AG08395 (cell line): ENCODE measurements at places on chromosomes 2 and 18.

GRCh38 chr2:27291865-27292264 is 9.6 kb downstream of the TRIM54 start:
- DNase-seq, result no peak

GRCh38 chr2:182208421-182208820 is 218.4 kb downstream of the PDE1A start:
- DNase-seq, result no peak

- no peak for DNase-seq
Observed at GRCh38 chr2:237708961-237709360, 81.6 kb downstream of the LRRFIP1 start.

DNA sequence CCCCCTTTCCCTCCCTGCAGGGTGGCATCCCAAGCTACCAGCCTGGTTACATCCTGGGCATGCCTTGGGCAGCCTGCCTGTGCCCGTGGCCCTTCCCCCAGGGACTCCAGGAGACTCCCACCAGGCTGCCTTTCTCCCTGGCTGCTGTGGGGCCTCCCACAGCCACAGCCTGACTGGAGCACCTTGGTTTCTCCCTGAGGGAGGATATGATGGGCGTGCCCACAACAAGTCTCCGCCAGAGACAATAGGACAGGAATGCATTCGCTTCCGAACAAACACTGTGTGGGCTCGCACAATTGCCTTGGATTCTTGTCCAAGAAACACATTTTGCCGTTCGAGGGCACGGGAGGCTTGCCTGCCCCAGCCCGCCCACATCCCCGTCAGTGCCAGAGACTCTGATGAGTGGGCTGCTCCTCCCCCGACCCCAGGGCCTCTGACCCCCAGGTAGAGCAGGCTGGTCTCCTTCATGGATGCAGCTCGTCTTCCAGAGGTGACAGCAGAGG is 102.1 kb downstream of the SMAD7 start:
- no peak for DNase-seq

DNA sequence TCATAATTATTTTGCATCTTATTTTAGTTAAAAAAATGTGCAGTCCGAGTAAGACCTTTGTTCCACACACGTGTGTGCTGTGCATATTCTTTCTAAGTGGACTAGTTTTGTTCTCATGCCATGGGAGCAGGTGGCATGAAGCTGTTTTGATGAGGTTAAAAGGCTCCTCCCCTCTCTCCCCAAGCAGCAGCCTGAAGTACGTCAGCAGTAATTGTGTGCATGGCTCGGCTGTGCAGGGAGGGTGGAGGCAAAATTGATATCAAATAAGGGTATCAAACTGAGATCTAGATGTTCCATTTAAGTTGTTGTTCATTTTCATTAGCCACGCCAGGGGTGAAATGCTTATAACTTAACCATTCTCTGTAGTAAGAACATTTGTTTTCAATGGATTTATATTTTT is at the start of gene NYAP2:
NYAP2 (plus strand) TSS at position 207 of the 400 bp plus-strand sequence. CDS start 9,171 bp downstream, outside the sequence.
- DNase-seq, result no peak
